ENCODE measurements at places on chromosomes 1 and 21.

GRCh38 chr1:238404921-238405320 is 514.2 kb upstream of the ZP4 start:
- DNase-seq: no peak

DNA sequence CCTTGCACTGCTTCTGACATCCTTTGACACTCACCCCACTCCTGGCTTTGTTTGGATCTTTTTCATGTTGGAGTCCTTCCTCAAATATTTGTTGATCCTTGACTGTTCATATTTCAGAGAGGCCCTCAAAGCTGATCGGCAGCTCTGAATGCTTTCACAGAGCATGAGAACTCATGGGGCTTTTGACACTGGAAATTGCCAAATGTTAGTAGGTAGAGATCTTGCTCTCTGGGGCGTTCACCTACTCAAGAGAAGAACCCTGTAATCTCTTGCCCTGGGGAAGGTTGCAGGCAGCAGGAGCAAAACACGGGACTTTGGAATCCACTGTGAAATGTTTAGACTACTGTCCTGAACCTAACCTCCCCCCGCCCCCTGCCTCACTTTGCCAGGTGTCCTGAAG is 67.4 kb upstream of the STUM start:
- DNase-seq: peak; percentile 61

- DNase-seq: peak; percentile 83
These were observed 53.9 kb upstream of the SAMD13 start for GRCh38 chr1:84247425-84248220.

DNA sequence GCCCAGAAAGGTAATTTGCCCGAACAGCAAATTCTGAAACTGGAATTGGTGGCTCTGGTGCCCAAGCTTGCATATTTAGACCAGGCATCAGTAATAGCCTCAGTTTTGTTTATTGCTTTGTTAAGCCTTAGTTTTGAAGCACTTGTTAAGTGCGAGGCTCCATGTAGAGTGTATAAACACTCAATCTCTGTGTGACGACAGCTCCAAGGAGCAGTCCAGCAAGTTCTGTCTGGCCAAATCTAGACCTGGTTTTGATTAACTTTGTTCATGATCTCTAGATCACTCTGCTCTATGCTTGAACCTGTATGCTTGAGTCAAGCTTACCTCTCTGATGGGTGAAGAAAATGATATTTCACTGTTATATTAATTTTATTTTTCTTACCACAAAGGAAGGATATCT is 37.4 kb downstream of the DOP1B start:
- no peak for DNase-seq

DNA sequence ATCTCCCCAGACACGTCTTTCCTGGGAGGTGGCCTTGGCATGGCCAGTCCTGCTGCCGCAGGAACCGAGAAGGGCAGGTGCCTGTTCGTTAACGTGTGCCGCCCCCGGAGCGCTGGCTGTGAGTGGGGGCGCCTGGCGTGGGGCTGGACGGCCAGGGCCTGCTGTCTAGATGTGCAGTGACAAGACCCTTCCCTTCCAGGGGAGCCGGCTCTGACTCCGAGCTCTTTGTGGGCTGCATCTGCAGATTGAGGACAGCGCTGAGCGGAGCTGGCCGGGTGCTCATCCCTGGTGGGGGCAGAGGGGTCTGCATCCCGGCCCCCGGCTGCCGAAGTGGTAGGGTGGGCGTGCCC is 13.0 kb downstream of the COL18A1 start:
- DNase-seq: no peak

DNA sequence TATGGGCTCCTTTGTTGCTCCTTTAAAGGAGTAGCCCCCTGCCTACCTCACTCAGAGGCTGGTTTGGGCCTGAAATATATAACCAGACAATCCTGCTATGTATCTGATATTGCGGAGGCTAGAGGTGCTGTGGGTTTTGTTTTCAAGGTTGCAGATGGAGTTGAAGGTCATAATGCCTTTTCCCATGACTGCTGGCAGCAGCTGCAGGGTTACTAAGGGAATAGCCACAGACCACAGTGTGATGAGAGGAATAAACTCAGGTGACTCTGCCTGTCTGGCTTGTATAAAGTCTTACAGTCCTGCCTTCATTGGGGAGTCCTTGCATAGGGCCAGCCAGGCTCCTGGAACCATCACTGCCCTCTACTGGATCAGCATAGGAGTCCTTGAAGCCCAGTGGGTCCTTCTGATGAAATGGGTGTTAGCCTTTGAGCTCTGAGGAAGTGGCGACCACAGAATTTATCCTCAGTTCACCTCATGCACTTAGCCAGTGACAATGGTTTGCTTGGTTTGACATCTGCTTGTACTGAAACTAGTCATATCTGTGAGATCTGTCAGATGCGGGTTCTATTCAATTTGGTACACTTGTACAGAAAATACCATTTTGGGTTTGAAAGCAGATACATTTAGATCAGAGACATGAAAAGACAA is 174.4 kb upstream of the HMCN1 start:
- DNase-seq: peak; percentile 80

DNA sequence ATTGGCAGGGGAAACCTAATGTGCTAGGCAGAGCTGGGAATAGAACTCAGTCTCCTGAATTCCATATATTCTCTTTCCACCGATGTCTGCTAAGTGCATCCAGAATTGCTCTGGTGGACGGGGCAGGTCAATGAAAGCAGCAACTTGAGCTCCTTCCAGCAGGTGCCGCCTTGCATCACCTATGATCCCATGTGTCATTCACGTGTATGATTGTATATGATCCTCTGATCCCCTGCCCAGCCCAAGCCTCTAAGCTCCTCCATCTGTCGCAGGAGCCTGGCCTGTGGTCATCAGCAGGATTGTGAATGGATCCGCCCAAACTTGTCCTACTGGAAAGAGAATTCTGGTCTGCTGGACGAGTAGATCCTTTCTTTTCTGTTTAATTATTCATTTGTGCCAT is 13.1 kb downstream of the ACTA1 start:
- DNase-seq: peak; percentile 61

DNA sequence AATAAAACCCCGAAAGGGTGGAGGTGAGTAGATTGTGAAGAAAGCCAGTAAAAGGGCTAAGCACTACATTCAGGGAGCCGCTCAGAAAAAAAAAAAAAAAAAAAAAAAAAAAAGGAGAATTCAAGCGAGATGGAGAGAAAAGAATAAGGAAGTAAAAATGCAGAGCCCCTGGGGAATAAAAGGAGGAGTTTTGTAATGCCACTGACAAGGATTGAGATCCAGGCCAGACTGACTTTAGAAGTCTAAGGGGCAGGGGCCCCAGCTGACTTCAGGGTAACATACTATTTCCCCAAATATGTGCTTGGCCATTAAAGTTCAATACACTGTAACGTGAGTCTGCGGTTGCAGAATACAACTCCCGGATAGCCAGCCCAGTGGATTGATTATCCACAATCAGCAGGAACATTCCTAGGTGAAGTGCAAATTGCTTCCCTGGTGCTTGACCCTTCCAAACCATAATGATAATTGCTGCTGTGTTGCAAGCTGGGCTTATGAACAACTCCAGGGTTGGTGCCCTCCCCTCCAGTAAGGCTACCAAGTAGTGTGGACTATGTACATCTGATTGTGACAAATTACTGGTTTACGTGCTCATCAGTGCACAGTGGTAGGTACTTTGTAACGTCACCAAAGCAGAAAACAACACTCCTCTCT is 30.7 kb upstream of the RRP15 start:
- peak; percentile 72 for DNase-seq

DNA sequence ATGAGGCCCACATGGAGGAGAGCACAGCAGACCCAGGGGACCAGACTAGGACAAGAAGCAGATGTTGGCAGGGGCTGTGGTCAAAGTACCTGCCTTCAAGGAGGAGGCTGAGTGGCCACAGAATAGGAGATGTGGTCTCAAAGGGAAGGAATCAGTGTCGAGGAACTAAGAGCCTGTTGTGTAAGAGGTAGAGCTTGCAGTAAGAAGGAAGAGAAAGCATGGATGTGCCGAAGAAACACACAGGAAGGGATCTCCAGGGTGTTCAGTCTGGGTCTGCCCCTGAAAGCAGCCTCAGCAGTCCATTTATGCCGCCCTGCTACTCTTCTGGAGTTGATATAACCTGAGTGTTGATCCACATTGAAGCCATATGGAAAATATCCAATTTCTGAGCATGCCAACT is 83.9 kb downstream of the NID1 start:
- no peak for DNase-seq

- DNase-seq: no peak
These were observed 184.5 kb upstream of the TMPRSS15 start for GRCh38 chr21:18588001-18588662.

- DNase-seq: no peak
These were observed 8.9 kb downstream of the SIM2 start for GRCh38 chr21:36707763-36708285.

DNA sequence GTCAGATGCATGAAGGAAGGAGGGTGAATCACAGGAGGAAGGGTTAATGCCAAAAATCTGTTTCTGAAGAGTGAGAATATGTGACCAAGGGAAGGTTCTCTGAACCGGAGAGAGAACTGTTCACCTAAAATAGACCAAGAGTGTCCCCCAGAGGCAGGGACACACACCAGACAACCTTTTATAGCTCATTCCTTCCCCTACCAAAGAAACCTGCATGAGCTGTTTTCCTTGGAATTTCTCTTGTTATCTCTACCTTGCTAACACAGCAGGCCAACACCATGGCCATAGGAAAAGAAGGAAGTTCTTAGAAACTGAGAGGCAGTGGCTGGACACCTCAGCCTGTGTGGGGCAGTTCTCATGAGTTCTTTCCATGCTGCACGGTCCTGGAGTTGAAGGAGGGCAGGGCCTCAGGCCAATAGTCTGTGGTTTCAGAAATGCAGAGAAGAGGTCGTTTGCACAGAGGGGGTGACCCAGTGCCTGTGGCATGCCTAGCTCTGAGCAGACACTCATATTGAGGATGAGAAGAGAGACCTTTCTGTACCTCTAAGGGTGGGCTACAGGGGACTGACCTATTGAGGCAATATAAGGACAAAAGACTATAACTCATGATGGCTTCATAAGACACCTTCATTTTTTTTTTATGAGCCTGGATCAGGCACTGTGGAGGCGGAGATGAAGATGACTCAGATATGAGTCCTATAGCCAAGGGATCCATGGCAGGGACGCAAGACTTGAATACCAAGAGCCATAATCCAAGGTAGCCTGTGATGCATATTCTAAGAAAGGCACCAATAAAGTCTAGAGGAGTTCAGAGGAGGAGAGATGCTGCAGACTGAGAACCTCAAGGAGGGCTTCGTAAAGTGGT is 39.4 kb downstream of the IGFN1 start:
- no peak for DNase-seq

DNA sequence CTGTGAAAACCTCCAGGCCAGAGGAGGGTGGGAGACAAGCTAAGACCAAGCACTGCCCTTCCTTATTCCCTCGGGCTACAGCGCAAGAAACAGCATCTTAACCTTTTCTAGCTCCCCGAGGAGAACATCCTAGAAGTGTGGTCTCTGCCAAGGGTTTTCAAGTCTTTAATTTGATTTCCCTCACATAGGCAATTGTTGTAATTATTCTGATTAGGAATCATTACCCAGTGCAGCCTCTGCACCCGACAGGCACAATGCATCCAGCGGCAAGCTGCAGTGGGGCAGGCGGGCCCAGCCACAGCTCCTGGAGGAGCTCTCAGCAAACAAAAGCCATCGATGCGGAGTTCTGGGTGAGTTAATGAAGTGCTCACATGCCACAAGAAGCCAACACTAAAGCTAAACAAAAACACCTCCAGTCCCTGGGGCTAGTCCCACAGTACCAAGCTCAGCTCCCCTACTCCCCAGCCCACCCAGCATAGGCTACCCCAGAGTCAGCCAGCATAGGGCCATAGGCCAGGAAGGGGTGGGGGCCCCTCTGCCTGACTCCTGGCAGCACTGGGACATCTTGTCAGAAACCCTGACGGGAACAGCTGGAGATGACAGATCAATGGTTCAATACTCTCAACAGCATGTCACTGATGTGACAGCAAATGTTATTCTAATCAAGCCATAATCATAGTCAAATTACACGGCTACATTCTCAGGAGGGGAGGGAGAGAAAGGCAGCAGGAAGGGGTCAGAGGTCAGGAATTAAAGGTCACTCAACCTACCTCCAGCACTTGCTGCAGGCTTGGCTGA is 42.5 kb downstream of the ERI3 start:
- no peak for DNase-seq

- DNase-seq: no peak
These were observed 78.1 kb downstream of the RERE start for GRCh38 chr1:8739377-8739776.

DNA sequence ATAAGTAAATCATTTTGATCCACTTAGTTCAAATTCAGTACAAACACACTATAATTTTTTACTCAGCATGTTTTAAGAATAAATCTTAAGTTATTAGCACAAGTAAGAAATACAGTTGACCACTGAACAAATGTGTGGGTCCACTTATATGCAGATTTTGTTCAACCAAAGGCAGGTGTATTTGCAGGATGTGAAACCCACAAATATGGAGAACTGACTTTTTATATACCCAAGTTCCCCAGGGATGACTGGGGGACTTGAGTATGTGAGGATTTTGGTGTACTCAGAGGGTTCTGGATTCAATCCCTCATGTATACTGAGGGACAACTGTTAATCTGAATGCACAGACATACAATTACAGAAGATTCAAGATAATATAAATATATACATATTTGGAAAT is 25.7 kb upstream of the ERICH3 start:
- DNase-seq: no peak

- DNase-seq: peak; percentile 7
These were observed 41.4 kb upstream of the LMX1A start for GRCh38 chr1:165397944-165398343.

Measured in small intestine (tissue), 16 donors.